ENCODE measurements at places on chromosomes 5 and 9. TPM values are rescaled to one million over a fixed set of nuclear protein-coding genes. Genes with fewer than 3 reads are reported as not detected.

The BRD8 gene
- 115 TPM for total RNA-seq

The TENT4A gene
- total RNA-seq: 57.5 TPM

The HTR4 gene
- not detected for total RNA-seq

The OTP gene
- total RNA-seq: not detected

The MVB12B gene
- total RNA-seq: 22.5 TPM

The ANKRD20A1 gene
- 3.4 TPM for total RNA-seq

The ZNF462 gene
- total RNA-seq: 88.4 TPM

The WNT8A gene
- 2.2 TPM for total RNA-seq

The FCN2 gene
- total RNA-seq: not detected

The FBP2 gene
- total RNA-seq: not detected

The SPATA31A3 gene
- not detected for total RNA-seq

The ITK gene
- 0.36 TPM for total RNA-seq

The ADGRV1 gene
- 97.6 TPM for total RNA-seq

The KIF24 gene
- total RNA-seq: 2.5 TPM

The PRRX2 gene
- total RNA-seq: 1.0 TPM

The SLF1 gene
- 18.1 TPM for total RNA-seq

The TYRP1 gene
- total RNA-seq: 0.57 TPM

The IL33 gene
- 0.33 TPM for total RNA-seq

The GBA2 gene
- total RNA-seq: 107 TPM

The PARP8 gene
- 18.9 TPM for total RNA-seq

The LECT2 gene
- not detected for total RNA-seq

The CBY3 gene
- not detected for total RNA-seq

The SPINK7 gene
- not detected for total RNA-seq

The ADAMTS12 gene
- 80.2 TPM for total RNA-seq

The STPG3 gene
- total RNA-seq: not detected

The TARS1 gene
- 139 TPM for total RNA-seq

The HTR1A gene
- not detected for total RNA-seq

The CCDC180 gene
- 1.4 TPM for total RNA-seq

The NFIB gene
- 5.3 TPM for total RNA-seq

The MZB1 gene
- 0.57 TPM for total RNA-seq

The PCDHAC1 gene
- 3.2 TPM for total RNA-seq

The LAMC3 gene
- total RNA-seq: 16.7 TPM

The SLCO4C1 gene
- 2.2 TPM for total RNA-seq

The PCDHA9 gene
- 2.6 TPM for total RNA-seq

The CFAP157 gene
- 0.59 TPM for total RNA-seq

The APBA1 gene
- total RNA-seq: 0.38 TPM

The DAB2 gene
- 15.4 TPM for total RNA-seq

The GCNT1 gene
- 75.1 TPM for total RNA-seq

All from endodermal cell (in vitro differentiated cells).